Fibroblast of skin of right quadriceps (primary cell): ENCODE measurements at places on chromosomes 1 and 21.

- DNase-seq, result peak; percentile 62
Measured at GRCh38 chr1:11790880-11791715, 14.7 kb downstream of the MTHFR start.

DNA sequence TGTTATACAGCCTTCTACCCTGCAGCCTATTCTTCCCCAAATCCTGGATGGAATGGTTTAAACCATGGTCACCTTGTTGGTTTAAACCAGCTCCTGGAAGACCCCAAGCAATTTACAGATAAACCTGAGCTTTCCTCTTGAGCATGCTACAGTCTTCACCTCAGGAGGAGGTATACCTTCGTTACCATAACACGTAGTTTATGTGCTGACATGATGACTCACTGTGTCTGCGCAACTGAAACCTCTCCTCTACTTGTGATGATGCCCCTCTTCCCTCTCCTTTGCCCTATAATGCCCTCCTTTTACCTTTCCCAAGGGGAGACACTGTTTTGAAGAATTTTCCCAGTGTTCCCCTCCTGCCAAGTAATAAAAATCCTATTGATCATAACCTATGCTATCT, 457.3 kb upstream of the RGS18 start:
- no peak for DNase-seq

DNA sequence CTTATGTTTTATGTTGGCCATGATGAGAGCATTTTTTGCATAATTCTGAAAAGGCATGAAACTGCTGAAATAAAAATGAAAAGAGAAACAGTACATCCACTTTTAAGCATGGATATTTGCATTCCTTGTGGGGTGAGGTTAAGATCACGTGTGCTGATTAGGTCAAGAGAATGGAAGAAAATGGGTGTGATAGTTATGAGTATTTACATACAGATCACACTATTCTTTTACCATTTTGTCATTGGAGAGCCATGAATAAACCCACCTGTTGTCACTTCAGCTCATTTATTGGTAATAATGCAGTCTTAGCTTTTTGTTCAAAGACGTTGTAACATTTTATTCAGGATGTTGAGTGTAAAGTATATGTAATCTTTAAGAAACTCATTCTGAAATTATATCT, 153.2 kb downstream of the NOS1AP start:
- no peak for DNase-seq

DNA sequence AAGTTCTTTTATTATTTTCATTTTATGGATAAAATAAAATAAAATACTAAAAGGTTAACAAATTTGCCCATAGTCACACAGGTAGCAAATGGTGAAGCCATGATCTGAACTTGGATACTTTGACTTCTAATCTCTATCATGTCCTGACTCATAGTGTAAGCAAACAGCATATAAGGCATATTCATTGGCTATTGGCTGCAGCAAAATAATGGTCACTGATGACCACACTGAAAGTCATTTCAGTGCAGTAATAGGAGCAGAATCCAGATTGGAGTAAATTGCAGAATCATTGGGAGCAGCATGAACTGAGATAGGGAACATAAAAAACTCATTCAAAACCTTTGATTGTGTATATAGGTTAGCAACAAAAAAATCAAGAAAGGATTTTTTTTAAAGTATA, 262.9 kb downstream of the PLA2G4A start:
- DNase-seq, result no peak
